ENCODE measurements at places on chromosomes 3 and 15. TPM values are rescaled to one million over a fixed set of nuclear protein-coding genes. Genes with fewer than 3 reads are reported as not detected.
A peak's percentile ranks its signal among the peaks of the same experiment; 100 is the strongest.

GOLGA6B gene
- not detected for polyA plus RNA-seq

CPA3 gene
- not detected for polyA plus RNA-seq

SSUH2 gene
- polyA plus RNA-seq = not detected

ADGRG7 gene
- polyA plus RNA-seq = not detected

GNAT1 gene
- polyA plus RNA-seq = not detected

SI gene
- not detected for polyA plus RNA-seq

GOLGA8M gene
- not detected for polyA plus RNA-seq

DAPK2 gene
- not detected for polyA plus RNA-seq

ATG7 gene
- 13.9 TPM for polyA plus RNA-seq

GRCh38 chr3:192212979-192213378, 514.4 kb downstream of the FGF12 start:
- no peak for DNase-seq

DNA sequence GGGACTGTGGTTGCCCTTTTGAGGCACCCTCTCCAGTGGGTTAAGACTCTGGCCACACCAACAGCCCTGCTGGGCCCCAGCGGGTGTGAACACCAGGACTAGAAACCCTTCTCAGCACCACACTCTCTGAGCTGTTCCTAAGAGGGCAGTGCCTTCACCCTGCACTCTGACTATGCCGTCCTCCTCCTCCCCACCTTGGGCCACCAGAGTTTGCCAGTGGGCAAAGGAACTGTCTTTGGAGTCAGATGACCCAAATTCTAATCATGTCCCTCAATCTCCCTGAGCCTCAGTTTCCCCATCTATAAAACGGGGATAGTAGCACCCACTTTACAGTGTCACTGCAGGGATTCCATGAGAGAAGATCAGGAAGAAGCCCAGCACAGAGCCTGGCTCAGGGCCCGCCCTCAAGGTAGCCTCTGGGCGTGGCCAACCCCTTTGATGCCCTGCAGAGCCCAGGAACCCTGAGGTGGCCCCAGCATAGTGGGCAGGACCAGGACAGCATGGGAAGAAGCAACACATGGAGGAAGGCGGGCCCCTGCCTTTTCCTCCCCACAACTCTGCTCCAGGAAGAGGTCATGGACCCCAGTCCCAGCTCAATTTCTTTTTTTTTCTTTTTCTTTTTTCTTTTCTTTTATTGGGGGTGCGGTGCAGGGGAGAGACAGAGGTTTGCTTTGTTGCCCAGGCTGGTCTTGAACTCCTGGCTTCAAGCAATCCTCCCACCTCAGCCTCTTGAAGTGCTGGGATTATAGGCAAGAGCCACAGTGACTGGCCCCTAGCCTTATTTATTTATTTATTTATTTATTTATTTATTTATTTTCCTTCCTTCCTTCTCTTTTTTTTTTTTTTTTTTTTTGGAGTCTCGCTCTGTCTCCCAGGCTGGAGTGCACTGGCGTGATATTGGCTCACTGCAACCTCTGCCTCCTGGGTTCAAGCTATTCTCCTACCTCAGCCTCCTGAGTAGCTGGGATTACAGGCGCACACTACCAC, 115.7 kb upstream of the LINGO1 start:
- no peak for DNase-seq

DNA sequence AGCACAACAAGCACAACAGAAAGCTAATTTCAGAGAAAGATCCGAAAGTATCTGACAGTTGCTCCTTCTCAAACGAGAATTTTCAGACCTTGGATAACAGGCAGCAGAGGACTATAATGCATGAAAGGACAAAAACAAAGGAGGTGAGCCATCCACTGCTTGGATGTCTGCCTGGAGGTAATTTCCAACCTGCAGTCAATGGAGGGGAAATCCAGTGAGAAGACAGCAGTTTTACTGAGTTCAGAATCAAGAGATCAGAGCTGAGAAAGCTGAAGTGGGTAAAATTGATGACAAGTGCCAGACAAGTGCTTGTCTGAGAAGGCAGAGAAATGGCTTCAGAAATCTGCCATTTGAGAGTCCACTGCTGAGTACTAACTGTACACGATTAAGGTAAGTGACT, 22.1 kb downstream of the UBE3A start:
- no peak for DNase-seq

DNA sequence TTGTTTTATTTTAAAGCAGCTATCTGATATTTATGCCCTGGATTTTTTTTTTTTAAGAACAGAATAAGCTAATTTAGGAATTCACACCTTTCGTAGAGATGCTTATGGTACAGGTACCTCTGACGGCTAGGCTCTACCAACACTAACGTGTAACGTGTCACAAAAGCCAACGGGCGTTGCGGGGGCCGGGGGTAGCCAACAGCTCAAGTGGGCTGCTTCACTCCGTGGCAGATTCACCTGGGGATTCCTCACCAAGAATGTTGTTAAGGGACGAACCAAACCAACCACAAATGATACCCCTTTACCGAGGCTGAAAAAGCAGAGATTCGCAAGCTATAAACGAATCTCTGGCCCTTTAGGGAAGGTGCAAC, 1.0 kb downstream of the TMCC1 start:
- peak; percentile 5 for DNase-seq

- no peak for DNase-seq
Observed at GRCh38 chr15:63198371-63199250, 9.2 kb downstream of the RAB8B start.

GRCh38 chr15:55403531-55403930, 4.6 kb downstream of the CCPG1 start:
- DNase-seq = no peak

- DNase-seq = no peak
Observed at GRCh38 chr15:31752905-31753304, 277.4 kb upstream of the CHRNA7 start.

GRCh38 chr15:61880084-61880483, 180.2 kb downstream of the VPS13C start:
- DNase-seq = no peak

GRCh38 chr3:40505599-40506462, at the start of gene ZNF620:
Gene ZNF620 (plus strand): TSS chr3:40506039. CDS start chr3:40506353, 314 bp downstream.
- peak; percentile 36 for DNase-seq

DNA sequence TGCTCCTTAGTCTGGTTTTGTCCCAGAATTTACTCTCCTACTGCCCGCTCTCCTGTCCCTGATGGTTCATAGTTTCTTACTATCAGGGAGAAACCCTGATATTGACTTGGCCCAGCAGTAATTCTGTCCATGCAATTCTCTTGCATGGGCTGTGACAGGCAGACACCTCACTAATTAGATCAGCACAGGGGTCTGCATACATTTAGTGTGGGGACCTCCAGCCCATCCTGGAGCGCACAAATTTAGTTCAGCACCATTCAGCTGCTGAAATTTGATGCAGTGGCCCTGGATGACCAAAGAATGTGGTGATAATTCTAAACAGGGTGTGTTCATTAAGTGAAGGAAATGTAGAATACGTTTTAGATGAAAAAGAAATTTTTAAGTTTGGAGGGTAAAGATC, 555.5 kb upstream of the TBL1XR1 start:
- no peak for DNase-seq

- DNase-seq = no peak
Observed at GRCh38 chr3:169699536-169700050, 36.1 kb upstream of the MECOM start.

- no peak for DNase-seq
Observed at GRCh38 chr3:141012571-141012970, 38.6 kb upstream of the SPSB4 start.

GRCh38 chr3:186077466-186077865, 31.4 kb downstream of the ETV5 start:
- DNase-seq = no peak

DNA sequence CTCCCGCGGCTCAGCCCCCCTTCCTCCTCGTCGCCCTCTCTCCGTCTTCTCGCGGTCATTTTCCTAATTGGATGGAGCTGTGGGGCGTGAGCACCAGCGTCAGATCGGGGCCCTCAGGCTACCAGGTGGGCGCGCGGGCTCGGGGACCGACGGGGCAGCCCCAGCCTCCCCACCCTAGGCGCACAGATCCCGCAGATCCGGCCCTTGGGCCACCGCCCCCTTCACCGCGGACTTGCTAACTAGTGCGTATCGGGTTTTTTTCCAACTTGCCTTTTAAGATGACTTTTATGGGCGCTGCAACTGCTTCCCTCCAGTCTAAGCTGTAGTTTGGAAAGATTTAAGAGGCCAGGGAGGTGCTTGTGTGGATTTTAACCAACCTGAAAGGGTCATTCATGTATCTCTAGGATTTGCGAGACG, 1.3 kb downstream of the ZNF710 start:
- peak; percentile 17 for DNase-seq

GRCh38 chr3:852033-852432, 240.8 kb upstream of the CNTN6 start:
- DNase-seq = no peak

DNA sequence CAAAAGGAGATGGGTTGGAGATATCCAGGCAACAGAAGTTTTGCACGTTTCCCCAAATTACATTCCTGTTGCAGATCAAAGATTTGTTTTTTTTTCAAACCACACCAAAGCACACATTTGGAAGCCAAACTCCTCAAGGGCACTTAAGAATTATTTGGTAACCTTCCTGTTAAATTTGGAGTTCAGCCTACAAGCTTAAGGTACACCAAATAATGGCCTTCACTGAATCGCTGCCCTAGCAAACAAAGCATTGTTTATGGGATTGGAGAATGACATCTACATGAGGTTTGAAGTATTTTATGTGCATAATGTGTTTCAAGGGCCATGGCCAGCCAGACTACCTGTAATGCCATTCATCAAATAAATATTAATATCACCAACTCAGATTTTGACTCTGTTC, 357.9 kb downstream of the RORA start:
- no peak for DNase-seq

GRCh38 chr15:96851613-96852012, 521.1 kb downstream of the NR2F2 start:
- DNase-seq = no peak

GRCh38 chr15:95972041-95972553, 358.4 kb upstream of the NR2F2 start:
- no peak for DNase-seq

DNA sequence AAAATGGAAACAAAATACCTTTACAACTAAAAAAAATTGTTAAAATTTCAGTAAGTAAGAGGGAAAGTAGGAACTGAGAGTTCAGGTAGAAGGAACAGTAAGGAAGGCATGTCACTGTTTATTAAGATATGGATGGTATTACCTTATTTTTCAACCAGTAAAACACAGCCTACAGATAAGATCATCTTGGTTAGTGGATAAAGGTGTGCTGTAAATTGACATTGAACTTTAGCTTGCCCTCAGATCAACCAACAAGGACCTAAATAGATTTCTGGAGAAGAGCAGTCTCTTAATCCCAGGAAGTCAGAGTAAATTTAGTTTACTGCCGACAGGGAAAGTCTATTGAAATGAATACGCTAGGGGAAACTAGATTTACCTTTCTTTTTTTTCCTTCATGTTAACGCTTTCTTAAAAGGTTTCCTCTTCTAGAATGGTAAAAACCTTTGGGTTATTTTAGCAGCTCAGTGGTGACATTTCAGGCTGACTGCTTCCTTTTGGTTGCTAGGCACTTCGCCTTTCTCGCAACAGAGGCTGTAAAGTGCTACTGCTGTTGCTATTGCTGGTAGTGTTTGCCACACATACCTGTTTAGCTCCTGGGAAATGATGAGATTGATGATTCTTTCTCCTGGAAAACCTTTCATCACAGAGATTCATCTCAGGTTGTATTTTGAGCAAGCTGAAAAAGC, 12.9 kb downstream of the DZIP3 start:
- peak; percentile 42 for DNase-seq

DNA sequence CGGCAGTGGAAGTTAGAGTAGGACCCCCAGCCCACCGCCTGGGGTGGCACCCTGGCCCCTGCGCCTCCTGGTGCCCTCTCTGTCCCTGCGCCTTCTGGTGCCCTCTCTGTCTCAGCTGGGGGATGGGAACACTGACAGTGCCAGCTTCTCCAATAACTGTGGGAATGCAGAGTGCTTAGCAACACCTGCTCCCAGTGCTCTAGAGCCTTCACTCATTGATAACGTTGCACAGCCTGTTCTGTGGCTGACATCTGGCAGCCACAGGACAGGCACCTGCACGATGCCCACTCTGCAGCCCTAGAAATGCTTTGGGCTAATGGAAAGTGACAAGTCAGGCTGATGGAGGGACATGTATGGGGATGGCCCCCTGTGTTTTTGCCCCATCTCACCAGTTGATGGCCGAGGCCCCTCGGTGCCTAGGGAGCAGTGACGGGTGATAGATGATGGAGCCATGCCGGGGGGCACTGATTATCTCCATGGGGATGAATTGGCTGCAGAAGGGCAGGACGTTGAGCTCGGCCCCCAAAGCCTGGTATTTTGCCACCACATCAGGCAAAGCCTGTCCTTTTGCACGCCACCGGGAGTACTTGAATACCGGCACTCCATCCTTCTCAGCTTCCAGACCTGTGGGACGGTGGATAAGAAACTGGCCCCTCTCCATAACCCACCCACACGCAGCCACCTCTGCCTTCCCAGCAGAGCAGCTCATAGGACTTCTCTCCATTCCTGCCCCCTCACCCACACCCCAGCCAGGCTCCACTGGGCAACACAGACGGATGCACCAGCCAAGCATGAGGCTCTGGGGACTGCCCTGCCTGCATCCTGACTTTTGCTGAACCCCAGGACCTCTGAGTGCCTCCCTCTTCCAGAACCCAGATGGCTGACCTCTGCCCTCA, 22.1 kb downstream of the ALDH1L1 start:
- DNase-seq = no peak

GRCh38 chr15:47397655-47398054, 319.6 kb upstream of the SEMA6D start:
- DNase-seq = no peak

- no peak for DNase-seq
Observed at GRCh38 chr3:127964816-127965215, 49.8 kb downstream of the KBTBD12 start.

GRCh38 chr15:70376929-70377691, 279.4 kb upstream of the TLE3 start:
- DNase-seq = no peak

DNA sequence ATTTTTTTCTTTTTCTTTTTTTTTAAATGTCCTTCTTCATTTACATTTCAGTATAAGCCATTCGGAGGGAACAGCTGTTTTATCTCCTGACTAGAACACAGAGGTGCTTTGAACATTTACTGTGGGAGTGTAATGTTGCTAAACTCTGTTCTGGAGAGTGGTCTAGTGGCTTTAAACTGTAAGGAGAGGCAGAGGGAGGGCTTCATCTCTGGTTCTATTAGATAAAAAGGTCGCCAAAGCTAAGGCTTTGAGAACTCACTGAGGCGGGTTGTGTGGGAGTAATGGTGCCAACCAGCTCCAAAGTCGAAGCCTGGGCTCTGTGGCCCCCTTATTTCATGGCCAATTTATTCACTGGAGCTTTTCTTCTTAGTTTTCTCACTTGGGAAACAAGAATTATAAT, 133.2 kb downstream of the ANXA2 start:
- no peak for DNase-seq
